ENCODE measurements at places on chromosomes 6 and 20.

- no peak for DNase-seq
Observed at GRCh38 chr6:32974541-32975308, 6.3 kb downstream of the BRD2 start.

- no peak for DNase-seq
Observed at GRCh38 chr6:76518443-76518842, 446.0 kb upstream of the IMPG1 start.

DNA sequence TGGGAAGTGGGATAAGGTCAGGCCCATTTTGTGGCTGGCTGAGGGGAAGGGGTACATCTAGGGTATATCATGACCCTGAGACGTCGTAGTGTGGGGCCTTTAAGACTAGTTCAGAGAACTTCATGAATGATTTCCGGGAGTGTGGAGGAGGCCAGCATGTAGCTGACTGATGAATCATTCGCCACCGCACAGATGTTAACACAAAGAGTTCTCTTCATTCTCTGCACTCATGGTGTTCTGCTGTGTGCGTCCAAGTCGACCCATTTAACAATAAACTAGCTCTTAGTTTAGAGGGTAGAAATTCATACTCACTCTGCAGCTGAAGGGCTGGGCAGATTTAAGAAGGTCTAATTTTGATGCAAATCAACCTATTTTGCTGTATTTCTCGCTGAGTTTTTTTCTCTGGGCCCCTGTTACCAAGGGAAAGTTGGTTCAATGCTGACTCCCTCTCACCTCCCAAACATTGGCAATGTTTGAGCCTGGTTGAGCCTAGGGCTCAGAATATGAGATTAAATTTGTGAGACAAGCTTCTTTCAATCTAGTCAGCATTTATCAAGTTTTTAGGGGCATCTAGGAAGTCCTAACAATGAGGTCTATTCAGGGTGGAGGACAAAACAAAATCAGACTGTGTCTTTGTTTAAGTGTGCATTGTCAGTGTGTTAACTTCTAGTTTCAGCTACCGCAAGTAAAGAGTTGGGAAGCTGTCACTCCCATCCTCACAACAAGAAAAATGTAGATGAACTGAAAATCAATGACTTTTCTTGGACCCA, 106.8 kb upstream of the CBLN4 start:
- DNase-seq: no peak

DNA sequence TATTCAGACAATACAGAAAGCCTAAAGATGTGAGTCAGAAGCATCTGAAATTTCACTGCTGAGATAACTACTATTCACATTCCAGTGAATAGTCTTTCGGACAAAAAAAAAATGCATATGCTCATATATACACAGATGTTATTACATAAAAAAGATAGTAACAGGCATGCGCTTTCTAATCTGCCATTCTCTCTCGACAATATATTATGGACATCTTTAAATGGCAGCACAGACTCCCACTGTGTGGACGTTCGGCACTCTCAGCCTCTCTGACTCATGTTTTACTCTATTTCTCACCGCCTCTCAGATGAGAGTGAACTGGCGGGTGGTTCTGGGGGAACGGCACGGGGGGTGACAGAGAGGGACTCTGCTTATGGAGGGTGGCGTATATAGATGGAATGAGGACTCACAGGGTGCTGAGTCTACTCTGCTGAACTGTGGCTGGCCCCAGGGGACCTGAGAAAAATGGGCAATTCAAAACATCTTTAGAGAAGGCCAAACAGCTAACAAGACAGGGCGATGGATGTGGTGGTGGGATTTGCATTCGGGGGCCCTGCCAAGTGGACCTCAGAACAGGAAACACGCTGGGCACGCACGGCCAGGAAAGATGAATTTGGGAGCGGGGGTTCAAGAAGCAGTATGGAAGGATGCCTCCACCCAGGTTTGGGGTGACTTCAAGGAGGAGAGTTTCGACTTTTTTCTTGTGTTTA, 68.9 kb downstream of the MDGA1 start:
- DNase-seq: peak; percentile 48

DNA sequence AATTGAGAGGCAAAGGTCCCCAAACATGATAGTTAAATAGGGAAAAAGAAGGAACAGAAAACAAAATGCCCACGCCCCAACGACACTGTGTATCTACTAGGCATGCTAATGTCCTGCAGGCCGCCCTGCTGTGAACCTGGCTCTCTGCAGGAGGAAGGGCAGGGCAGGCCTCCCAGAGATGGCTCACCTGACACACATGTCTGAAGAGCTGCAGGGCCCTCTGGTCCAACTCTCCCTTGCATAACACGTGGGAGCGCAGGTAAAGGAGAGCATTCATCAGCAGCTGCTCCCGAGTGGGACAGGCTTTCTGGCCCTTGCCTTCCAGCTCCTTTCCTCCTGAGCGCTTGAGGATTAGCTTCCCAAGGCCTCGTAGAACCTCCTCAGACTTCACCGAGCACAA, 53.7 kb upstream of the LYRM2 start:
- DNase-seq: no peak

Data from posterior cingulate gyrus (tissue), 11 donors.